Activated CD8-positive, alpha-beta T cell treated with anti-CD3 and anti-CD28 coated beads, Interleukin-2, amount 10 ng/mL, durations not matched to agents 7 days and 5 days (primary cell): ENCODE measurements at places on chromosomes 4 and X. TPM values are rescaled to one million over a fixed set of nuclear protein-coding genes. Genes with fewer than 3 reads are reported as not detected.
A peak's percentile ranks its signal among the peaks of the same experiment; 100 is the strongest.

The DOK7 gene
- not detected for total RNA-seq

- H3K4me3 ChIP-seq: peak within 1 kb of the TSS; percentile 71
- peaks cover 13% of the 10 kb centered on the region for H3K4me1 ChIP-seq
- peaks cover 34% of the 10 kb centered on the region for H3K27me3 ChIP-seq
- H3K36me3 ChIP-seq: peaks cover 15% of the 10 kb centered on the region
- peak; percentile 66 for DNase-seq
- no peak within 1 kb of the TSS for H3K27ac ChIP-seq
Observed at GRCh38 chr4:153684182-153684970, at the start of gene TLR2. TSS of gene TLR2 (plus strand) at chr4:153684280. CDS start at chr4:153702908, 18,628 bp downstream.

The MRFAP1 gene
- total RNA-seq: 105 TPM

DNA sequence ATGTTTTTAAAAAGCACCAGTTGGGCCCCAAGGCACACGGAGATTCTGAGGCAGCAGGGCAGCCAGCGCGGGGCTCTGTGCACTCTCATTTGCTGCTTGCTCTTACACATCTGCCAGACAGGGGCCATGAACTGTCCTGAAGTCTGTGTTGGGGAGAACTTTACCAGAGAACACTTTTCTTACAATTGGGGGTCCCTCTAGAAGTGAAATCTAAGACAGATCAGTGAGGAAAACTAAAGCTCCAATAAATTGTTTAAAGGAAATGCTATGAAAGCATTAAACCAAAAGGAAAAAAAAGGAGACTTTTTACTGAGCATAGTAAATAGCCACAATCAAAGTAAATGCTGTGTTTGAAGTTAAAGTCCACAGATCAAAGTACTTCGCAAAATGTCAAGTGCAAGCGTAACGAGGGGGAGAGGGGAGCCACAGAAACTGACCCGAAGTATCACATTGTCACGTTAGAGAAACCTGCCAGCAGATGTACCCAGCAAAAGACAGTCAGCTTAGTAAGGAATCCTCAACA, 37.8 kb downstream of the SORBS2 start:
- no peak overlapping the region for H3K4me3 ChIP-seq
- H3K4me1 ChIP-seq: no peaks in the 10 kb centered on the region
- H3K27ac ChIP-seq: no peak overlapping the region

The SPANXB1 gene
- total RNA-seq: not detected

- DNase-seq: no peak
- H3K27ac ChIP-seq: no peak overlapping the region
- no peaks in the 10 kb centered on the region for H3K4me1 ChIP-seq
- H3K36me3 ChIP-seq: no peaks in the 10 kb centered on the region
- no peak overlapping the region for H3K4me3 ChIP-seq
Observed at GRCh38 chr4:64001229-64001898, 407.9 kb downstream of the TECRL start.

The MAGEA4 gene
- not detected for total RNA-seq

DNA sequence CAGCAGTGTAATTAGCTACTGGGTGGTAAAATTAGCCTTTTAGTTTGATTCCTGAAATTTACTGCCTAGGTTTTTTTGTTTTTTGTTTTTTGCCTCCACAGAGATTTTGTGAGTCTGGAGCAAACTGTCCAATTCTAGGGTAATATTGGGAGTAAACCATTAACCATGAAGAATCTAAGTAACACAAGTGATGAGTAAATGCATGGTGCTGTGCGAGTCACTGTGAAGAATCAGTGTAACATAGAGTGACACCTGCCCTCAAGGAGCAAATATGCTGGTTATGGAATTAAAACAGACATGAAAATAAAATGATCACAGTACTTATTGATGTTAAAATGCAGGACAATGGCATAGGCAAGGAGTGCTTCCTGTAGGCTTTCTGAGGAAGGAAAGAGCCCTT, 60.1 kb downstream of the LRP2BP start:
- H3K4me3 ChIP-seq: no peak overlapping the region
- no peaks in the 10 kb centered on the region for H3K27me3 ChIP-seq
- H3K27ac ChIP-seq: no peak overlapping the region
- peaks cover 12% of the 10 kb centered on the region for H3K36me3 ChIP-seq
- H3K4me1 ChIP-seq: peaks cover 4% of the 10 kb centered on the region

The YY2 gene
- total RNA-seq: 2.1 TPM

DNA sequence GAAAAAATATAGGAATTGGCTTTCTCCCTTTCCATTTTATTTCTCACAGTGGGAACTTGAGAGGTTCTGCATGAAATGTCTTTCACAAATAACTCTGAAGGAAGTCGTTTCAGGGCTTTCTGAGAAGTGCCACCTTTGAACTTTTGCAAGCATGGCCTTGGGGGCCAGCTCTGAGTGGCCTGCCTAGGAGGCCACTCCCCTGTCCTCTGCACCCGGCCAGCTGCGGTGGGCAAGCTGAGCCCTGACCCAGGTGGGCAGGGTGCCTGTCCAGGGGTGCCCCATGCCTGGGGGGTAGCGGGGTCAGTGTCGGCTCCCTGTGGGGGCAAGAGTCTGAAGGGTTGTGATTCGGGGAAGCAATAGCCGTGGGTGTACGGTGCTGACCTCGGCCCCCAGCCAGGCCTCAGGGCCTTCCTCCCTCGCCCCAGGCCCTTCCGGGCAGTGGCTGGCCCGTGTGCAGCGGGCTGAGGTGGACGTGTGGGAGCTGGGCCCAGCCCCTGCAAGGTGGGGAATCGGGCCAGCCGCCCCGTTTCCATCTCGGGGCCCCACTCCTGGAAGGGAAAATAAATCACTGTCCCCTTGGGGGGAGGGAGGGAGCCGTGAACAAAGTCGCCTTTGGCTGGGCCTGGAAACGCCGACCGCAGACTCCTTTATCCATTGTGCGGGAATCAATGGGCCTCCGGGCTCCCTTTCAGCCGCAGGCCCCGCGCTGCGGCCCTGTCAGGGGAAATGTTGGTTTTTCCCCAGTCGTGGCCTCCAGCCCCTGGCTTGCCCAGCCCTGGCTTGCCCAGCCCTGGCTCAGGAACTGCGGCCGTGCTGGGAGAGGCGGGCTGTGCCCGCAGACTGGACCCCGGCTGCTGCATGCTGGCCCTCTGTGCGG, 3.1 kb downstream of the FGFRL1 start:
- no peak for DNase-seq
- no peak overlapping the region for H3K27ac ChIP-seq
- no peaks in the 10 kb centered on the region for H3K36me3 ChIP-seq
- no peak overlapping the region for H3K4me3 ChIP-seq
- H3K27me3 ChIP-seq: no peaks in the 10 kb centered on the region

- H3K27me3 ChIP-seq: peaks cover 13% of the 10 kb centered on the region
- H3K4me1 ChIP-seq: peaks cover 3% of the 10 kb centered on the region
- H3K36me3 ChIP-seq: no peaks in the 10 kb centered on the region
- no peak overlapping the region for H3K4me3 ChIP-seq
Observed at GRCh38 chr4:108833046-108833445, 70.2 kb upstream of the ETNPPL start.

The IGFBP7 gene
- total RNA-seq: not detected

- no peak overlapping the region for H3K27ac ChIP-seq
- H3K4me1 ChIP-seq: peaks cover 10% of the 10 kb centered on the region
- DNase-seq: peak; percentile 34
- H3K36me3 ChIP-seq: no peaks in the 10 kb centered on the region
- no peak overlapping the region for H3K4me3 ChIP-seq
Observed at GRCh38 chr4:142840516-142841123, 5.5 kb downstream of the INPP4B start.
